ENCODE measurements at places on chromosomes 6 and 20.

DNA sequence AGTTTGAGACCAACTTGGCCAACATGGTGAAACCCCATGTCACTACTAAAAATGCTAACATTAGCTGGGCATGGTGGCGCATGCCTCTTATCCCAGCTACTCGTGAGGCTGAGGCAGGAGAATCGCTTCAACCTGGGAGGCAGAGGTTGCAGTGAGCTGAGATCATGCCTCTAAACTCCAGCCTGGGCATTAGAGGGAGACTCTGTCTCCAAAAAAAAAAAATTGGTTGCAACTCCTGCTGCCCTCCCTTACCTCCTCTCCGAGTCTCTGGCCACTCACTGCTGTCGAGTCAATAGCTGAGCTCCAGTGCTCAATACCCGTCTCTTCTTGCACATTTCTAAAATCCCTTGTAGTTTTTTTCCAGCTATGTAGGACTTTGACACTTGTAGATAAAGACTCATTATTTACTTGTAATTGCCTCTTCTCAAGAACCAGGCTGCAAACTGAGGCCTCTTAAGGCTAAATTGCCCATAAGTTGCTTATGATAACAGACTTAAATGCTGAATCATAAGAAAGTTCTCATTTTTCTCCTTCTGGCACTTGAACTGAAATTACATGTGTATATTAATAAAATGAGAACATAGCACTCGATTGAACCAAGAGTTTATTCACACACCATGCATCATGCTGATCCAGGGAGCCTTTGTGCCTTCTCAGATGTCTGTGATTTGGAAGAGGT is 13.8 kb downstream of the HECA start:
- no peak for DNase-seq

DNA sequence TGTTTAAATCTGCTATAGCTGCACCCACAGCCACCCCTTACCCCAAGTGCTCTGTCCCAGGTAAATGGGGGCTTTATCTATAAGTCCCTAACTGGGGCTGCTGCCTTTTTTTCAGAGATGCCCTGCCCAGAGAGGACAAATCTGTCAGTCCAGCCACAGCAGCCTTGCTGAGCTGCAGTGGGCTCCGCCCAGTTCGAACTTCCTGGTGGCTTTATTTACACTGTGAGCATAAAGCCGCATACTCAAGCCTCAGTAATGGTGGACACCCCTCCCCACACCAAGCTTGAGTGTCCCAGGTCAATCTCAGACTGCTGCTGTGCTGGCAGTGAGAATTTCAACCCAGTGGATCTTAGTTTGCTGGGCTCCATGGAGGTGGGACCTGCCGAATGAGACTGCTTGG is 505.2 kb downstream of the CBLN4 start:
- DNase-seq = no peak

- DNase-seq = no peak
These were observed 19.7 kb upstream of the UTRN start for GRCh38 chr6:144265390-144265789.

GRCh38 chr6:71822625-71823024 is 63.7 kb upstream of the RIMS1 start:
- no peak for DNase-seq

GRCh38 chr20:5688431-5688972 is 61.7 kb upstream of the SHLD1 start:
- no peak for DNase-seq

DNA sequence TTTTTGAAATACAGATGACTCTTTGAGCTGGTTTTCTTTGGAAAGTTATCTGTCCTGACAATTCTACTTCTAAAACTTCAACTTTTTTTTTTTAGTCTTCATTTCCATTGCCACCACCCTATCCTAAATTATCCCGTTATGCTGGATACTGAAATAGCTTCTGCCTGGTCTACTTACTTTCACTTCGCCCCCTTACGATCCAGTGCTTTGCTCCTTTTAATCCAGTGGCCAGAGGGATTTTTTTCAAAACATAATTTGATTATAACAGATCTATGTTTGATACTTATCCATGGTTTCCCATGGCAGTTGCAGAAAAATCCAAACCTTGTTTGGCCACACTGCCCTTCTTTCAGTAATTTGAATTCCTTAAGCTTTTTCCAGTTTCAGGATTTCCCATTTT is 27.4 kb downstream of the ASXL1 start:
- no peak for DNase-seq

DNA sequence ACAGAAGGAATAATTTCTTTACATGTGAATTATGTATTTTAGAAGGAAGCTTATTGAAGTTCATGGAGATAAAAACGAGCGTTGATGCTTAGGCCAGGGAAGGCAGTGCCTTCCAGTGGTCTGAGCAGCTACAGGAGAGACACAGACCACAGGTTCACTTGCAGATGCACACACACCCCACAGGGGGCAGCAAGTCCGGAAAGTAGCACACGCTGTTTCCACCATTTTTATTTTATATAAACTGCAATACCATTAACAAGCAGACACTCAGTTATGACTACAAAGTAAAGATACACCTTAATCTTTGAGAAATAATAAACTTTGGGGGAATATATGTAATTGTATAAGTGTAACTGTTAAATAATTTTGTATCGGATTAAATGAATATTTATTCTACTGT is 13.5 kb upstream of the DACT2 start:
- no peak for DNase-seq

GRCh38 chr6:47698342-47698787 is at the start of gene ADGRF4:
Gene ADGRF4 (plus strand): TSS chr6:47698580. CDS start chr6:47707246, 8,666 bp downstream.
- no peak for DNase-seq

DNA sequence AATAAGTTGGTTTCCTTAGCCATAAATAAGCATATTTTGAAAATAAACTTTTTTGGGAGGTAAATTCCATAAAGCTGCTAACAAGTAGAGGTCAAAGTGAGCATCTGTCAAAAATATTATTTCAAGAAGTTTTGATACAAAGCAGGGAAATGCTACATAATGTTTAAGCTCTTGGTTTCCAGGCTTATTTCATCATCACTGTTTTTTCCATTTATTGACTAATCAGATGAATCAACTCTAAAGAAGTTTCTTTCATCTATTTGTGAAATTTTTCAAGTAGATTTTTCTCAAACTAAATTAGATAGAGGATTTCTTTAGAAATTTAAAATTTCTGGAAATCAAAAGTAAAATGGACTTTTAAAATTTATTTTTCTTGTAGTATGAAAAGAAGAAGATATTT is 89.5 kb upstream of the TBX18 start:
- DNase-seq = no peak

DNA sequence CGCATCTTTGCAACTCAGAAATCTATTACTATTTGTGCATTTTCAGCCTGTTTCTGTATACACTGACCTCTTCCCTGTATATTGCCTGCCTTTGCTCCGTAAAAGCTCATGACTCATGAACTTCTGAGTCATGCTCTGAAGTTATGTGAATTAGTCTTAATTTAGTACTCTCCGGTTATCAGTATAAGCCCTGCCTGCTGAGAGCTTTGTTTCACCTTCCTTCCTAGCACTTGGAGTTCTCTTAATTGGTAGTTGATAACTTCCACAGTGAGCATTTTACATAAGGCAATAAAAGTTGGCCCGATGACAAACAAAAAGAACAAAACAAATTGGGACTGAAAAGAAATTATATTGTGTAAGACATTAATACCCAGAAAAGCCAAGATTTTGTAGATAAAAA is 231.4 kb downstream of the GJA1 start:
- peak; percentile 65 for DNase-seq

DNA sequence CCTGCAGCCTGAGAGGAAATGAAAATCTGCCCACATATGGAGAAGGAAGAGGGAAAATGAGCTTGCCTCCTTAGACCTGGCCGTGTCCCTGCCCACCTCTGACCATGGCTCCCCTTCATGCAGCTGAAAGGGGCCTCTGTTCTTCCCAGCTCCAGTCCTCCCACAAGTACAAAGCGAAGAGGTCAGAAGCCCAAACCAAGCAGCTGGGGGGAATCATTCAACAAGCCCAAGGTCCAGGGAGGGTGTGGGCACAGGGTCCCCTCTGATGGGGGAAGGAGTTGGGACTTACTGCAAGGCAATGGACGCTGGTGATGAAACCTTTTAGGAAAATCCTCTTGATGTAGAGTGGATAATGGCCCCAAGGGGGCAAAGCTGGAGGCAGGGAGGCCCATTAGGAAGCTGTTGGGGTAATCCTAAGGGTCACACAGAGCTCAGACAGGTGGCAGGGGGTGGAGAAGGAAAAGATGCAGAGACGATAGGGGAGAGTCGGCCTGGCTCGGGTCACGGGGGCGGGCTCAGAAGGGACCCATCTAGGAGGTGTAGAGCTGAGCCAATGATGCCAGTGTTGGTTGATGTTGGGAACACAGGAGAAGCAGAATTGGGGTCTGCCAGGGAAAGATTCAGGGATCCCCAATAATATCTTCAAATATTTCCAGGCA is 16.1 kb upstream of the GRM4 start:
- no peak for DNase-seq

DNA sequence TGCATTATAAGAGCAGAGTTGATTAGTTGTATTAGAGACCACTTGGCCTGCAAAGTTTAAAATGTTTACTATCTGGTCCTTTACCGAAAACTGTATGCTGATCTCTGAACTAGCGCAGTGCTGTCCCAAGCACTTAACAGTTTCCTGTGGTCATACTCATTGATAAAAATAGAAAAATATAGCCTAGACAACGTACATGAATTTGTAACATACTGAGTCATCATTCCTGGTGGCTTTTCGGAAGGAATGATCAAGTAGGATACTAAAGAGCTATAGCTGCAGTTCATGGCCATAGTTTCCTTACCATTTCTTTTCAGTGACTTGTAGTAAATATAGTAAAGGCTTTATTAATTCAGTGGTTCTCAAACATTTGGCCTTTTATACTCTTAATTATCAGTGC is 18.4 kb downstream of the TTK start:
- DNase-seq = no peak

- no peak for DNase-seq
These were observed 16.9 kb upstream of the ZSCAN9 start for GRCh38 chr6:28208111-28208659.

DNA sequence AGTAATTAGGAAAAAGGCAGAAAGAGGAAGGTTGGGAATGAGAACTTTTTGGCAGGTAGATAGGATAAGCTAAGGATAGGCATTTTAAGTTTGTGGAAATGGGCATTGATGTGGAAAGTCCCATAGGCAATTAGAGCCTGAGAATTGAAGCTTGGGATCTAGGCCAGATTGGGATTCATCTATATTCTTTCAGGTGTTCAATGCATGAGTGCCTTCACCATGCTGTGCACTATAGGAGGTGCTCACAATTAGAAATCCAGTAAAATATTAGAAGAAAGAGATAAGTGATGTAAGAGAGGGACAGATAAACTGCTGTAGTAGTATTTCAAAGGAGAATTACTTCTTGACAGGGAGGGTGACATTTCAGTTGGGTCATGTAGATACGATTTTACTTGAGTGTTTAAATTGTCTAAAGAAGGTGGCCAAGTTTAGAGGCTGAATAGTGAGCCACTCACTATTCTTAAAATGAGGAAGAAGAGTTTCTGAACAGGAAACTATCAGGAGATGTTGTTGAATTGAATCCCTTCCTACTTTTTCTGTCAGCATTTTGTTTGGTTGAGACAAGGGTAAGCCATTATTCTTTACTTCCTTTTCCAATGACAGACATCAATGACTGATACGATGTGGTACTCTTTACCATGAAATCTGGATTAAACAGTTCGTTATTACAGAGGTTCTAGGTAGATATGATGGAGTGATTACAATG is 31.0 kb upstream of the CTAGE9 start:
- no peak for DNase-seq

DNA sequence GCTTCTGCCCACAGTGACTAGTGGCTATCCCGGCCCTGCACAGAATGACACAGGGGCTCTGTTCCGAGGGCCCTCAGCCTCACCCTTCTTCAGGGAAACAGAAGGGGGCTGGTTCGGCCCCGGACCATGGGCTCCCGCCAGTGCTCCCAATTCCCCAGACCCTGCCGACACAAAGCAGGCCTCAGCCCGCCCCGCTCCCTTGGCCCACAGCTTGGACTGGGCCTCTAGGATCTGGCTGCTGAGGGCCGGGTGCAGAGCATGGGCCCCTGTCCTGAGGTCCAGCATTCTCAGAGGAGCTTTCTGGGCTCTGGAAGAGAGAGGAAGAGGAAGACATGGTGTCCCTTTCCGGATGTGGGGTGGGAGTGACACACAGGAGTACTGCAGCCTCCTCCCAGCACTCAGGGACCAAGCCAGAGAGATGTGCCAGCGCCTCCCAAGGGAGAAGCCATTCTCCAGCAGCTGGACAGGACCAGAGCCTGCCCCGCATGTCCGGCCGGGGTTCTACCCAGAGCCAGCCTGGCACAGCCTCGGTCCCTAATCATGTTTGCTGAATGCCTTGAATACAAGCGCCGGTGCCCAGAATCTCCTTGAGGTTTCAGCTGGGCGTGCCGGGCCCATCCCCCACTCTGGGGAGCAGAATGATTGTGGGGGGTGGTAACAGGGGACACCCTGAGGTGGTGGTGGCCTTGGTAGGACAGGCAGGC is 23.9 kb downstream of the C20orf203 start:
- DNase-seq = no peak

DNA sequence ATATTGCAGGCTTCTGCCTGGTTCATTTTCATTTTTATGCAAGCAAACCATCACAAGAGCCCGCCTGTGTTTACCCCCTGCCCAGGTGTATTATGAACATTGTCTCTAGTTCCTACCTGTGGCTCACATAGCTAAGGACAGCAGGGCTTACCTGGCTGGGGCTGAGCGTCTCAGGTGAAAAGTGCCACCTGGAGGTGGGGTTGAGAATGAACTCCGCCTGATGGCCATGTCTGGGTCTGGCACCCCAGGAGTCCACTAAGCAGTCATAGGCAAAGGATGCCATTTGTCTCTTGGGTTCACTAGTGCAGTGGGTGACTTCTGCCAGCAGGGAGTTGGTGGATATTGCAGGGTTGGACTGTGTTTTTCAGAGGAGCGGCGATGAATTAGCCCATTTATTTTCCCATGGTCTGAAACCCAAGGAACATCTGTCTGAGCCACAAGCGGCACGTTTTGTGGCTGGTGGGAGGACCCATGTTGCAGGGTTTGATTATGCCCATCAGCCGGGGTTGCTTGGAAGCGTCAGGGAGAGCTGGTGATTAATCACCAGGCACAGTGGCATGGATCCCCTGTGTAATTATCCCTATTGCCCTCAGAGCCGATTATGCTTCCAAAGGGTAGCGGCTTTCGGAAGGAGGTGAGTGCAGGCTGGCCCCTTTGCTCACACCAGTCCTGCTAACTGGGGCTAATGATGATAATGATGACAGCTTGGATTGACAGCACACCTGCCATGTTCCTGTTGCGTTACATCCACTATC is 92.1 kb downstream of the CDH26 start:
- DNase-seq = no peak

GRCh38 chr20:48339190-48339985 is 488.4 kb downstream of the PREX1 start:
- DNase-seq = peak; percentile 3

GRCh38 chr6:23823421-23823820 is 302.6 kb upstream of the NRSN1 start:
- DNase-seq = no peak

GRCh38 chr6:117074672-117075071 is 190.7 kb upstream of the VGLL2 start:
- no peak for DNase-seq

- peak; percentile 93 for DNase-seq
These were observed at the start of gene TMEM14B for GRCh38 chr6:10747251-10747972. Gene TMEM14B (plus strand): TSS chr6:10747805. CDS start chr6:10749246, 1,441 bp downstream.

- DNase-seq = no peak
These were observed 302.9 kb downstream of the CLIC5 start for GRCh38 chr6:45712786-45713185.

GRCh38 chr6:15620611-15621010 is 42.2 kb downstream of the DTNBP1 start:
- no peak for DNase-seq
